Fibroblast of villous mesenchyme (primary cell): ENCODE measurements at places on chromosomes 4 and X.

GRCh38 chr4:168832763-168833575 is 177.1 kb downstream of the CBR4 start:
- no peak for DNase-seq

- DNase-seq = no peak
Observed at GRCh38 chr4:75666299-75666698, 6.9 kb downstream of the G3BP2 start.

DNA sequence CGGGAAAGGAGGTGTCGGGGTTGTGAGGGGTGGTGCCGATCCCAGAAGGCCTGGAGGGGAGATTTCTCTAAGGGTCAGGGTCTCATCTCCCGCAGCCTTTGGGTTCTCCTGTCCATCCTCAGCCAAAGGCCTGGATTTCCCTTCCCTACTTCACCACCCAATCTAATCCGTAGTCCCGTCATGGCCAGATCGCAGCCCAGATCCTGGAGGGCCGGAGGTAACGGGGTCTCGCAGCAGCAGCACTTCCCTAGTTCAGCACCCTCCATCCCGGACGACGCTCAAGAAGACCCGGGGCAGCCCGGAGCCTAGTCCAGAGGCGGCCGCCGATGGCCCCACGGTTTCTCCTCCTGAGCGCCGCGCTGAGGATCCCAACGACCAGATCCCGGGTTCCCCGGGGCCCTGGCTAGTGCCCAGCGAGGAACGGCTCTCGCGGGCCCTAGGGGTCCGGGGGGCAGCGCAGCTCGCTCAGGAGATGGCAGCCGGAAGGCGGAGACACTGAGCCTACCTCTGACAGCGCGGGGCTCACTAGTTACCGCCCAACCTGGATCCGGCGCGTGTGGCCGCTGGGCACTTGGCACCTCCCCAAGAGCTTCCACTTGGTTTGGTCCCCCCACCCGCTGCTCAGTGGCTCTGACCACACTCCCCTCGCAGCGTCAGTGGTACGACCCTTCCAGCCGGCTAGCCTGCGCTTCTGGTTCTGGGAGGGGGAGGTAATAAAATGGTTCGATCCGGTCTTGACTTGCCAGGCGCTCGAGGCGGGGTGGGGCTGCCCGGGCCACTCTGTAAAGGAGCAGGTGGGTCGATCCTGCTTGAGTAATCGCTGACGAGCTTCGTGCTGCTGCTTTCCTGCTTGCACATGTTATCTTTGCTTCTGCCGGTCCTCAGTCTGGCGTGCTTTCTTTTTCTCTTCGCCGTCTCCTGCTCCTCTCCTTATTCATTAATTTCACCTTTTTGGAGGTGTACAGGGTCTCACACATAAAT is 3.6 kb downstream of the MAGIX start:
- DNase-seq = peak; percentile 79

GRCh38 chr4:111977419-111977965 is 167.8 kb upstream of the FAM241A start:
- no peak for DNase-seq

DNA sequence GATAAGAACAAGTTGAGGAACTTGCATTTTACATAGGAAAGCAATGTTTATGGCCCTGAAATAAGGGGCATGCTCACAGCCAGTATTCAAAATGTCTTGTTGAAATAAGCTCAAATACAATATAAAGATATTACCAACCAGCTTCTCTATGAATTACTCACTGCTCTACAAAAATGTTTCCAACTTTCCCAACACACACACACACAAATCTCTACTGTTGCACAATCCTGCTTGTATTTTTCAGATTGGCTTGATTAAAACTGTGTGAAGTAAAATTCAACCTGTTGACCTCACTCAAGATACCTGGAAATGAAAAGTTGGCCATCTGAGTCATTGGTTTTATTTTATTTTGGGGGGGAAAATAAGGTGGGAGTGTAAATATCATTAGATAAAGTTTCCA is 128.6 kb downstream of the CHIC2 start:
- DNase-seq = peak; percentile 72

DNA sequence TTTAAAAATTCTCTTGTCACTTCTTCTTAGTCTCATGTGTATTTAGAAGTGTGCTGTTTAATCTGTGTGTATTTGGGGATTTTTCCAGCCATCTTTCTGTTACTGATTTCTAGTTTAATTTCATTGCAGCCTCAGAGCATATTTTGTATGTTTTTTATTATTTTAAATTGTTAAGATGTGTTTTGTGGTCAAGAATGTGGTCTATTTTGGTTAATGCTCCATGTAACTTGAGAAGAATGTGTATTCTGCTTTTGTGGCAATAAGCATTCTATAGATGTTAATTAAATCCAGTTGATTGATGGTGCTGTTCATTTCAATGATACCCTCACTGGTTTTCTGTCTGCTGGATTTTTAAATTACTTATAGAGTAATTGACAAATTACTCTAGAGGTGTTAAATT is 38.9 kb downstream of the ANXA10 start:
- no peak for DNase-seq

DNA sequence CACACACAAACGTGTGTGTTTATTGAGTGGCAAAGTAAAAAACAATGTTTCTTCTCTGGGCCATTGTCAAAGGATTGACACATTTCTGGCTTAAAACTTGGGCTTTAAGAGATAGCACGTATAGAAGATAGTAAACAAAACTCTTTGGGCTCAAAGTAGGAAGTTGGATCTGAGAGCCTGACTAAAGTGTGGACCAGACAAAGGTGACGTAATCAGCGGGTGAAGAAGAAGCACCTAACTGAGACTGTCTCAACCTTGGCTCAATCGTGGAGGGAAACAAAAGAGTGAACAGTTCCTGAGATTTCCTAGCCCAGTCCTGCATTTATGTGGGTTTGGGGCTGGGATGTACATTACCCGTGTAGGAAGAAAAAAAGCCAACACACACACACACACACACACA is 13.7 kb downstream of the PFKFB1 start:
- no peak for DNase-seq

DNA sequence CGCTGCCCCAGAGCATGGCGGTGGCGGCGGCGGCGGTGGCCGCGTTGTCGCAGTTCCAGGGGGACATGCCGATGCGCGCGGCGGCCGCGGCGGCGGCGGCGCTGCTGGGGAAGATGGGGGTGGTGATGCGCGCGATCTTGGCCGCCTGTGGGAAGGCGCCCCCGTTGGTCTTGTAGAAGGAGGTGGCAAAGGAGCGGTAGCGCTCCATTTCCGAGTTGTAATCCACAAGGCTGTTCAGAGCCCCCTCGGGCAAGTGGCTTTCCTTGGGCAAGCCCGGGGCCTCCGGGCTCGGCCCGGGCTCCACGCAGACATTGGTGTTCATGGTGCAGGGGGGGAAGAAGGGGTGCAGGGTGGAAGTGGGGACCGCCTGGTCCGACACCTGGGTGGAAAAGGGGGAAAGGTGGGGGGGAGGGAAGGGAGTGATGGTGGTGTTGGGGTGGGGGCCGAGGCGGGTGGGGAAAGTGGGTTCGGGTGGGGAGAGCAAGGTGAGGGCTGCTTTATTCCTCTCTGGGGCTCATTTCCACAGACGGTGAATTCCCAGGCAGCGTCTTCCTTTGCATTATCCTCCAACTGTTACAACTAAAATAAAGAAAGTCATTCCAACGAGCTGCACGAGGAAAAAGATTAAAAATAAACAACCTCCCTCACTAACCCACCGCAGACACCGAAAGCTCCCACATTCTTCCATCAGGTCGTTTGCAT is 3.1 kb downstream of the CXXC4 start:
- no peak for DNase-seq

DNA sequence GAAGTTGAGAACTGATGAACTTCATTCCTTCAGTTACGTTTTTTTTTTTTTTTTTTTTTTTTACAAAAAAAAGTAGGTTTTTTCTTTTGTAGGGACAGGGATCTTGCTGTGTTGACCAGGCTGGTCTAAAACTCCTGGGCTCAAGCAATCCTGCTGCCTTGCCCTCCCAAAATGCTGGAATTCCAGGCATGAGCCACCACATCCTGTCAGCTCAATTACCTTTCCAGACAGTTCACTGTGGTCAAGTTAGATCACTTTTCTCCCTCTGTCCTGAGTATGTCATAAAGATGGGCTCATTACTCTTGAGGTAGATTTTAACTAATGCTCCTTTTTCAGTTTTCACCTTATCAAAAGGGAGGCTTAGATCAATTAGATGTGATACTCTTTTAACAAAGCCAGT is 10.8 kb upstream of the NR3C2 start:
- no peak for DNase-seq

GRCh38 chr4:2341911-2342652 is 76.4 kb downstream of the ZFYVE28 start:
- no peak for DNase-seq

- peak; percentile 99 for DNase-seq
Observed at GRCh38 chr4:73917081-73917501, 47.9 kb downstream of the CXCL1 start.

- DNase-seq = no peak
Observed at GRCh38 chr4:6937201-6937600, 27.6 kb downstream of the TBC1D14 start.

DNA sequence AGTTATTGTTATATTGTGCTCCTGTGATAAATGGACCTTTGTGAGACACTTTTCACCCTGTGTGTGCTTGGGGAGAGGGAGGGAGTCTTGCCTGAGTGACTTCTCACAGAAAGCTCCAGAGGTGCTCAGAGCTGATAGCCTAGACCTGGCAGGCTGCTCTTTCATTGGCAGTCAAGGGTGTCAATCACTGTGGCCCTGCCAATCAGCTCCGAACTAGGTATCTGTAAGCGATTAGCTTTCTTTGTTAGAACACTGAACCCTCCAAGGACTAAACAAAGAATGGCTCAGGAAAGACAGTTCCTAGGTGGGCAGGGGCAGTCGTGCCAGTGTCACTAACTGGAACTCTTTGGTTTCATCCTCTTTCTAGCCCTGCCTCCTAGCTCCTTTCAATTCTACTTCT is 2.7 kb upstream of the NALF2 start:
- no peak for DNase-seq

- no peak for DNase-seq
Observed at GRCh38 chr4:110172972-110173371, 25.4 kb downstream of the ELOVL6 start.
